ENCODE measurements at places on chromosomes 5 and 9.

GRCh38 chr5:126542441-126542840 is 52.6 kb downstream of the ALDH7A1 start:
- peak; percentile 27 for DNase-seq

GRCh38 chr9:101354143-101354764 is 30.6 kb downstream of the BAAT start:
- DNase-seq, result no peak

DNA sequence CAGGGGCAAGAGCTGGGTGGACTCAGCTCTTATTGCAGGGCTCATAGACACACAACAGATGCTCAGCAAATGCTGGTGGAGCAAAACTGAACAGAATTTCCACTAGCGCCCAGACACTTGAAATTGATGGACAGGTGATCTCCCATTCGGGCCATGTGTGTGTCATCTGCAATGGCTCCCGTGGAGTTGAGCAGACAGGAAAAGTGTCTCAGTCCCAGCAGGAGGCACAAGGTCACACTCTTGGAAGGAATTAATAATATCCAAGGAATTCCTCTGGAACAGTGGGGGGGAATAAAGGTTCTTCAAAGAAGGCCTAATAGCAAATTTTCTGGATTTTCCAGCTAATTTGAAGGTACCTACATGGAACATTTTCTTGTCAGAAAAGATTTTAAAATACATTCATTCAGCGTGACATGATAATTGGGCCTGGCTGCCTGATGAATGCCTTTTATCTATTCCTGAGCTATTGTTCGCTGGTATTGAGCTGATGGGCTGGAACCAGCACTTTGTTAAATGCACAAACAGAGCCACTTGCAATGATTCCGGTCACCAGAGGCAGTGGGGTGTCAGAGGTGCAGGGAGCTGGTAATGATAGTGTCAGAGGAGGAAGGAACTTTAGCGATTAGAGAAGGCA is 31.5 kb upstream of the ALDH1B1 start:
- DNase-seq, result no peak

DNA sequence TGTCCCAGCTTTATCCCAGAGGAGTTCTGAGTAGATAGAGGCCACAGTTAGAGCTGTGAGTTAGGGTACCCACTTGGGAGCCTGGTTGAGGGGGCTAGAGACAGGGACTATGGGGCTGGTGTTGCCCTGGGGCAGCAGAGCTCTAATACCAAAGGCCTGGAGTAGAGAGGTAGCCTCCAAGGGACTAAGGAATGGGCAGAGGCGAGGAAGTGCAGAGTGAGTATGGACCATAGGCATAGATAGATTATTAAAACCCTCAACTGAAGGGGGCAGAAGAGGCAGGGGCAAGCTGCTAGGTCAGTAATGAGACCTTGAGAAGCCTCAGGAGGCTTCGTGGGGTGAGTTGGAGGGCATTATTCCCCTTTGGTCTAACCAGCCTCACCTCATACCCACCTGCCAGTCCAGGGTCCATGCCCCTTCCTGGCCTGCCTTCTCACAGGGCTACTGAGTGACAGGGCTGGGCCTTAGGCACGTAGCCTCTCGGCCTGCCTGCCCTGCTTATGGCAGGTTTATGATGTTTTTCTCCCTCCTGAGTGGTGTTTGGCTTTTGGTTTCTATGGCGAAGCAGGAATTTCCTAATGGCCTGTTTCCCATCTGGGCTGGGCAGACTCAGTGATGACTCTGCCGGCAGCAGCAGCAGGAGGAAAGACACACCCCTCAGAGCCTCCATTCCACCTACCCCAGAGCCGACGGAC is 8.0 kb downstream of the PDLIM4 start:
- DNase-seq, result no peak

DNA sequence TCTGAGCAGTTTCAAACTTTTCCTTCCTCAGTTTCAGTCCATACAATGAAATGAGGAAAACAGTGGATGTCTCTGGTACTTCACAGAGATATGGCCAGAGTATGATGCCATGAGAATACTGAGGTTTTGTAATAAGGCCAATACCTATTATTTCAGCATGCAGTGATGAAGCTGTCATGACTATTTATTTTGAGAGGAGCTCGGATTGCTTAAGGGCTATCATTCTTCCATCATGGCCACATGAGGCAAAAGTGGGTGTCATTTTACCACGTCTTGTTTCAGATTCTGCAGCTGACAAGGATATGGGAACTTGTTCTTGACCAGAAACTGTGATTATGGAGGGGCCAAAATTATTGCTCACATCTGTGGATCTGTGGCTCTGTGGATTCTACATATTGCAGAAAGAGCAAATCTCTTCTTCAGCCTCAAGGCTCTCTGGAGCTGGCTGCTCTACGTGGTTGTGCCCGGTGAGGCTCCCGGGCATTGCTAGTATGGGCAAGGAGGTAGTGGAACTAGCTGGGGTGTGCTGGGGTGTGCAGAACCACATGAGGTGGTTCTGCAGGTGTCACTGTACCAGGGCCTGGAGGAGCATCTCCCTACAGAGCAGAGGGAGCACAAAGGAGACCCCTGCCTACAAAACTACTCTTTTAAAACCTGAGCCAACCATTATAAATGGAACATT is 180.3 kb downstream of the SEMA6A start:
- DNase-seq, result no peak

GRCh38 chr5:41211417-41211816 is 1.9 kb downstream of the C6 start:
- no peak for DNase-seq

GRCh38 chr5:156456857-156457256 is 129.9 kb downstream of the SGCD start:
- DNase-seq, result no peak

DNA sequence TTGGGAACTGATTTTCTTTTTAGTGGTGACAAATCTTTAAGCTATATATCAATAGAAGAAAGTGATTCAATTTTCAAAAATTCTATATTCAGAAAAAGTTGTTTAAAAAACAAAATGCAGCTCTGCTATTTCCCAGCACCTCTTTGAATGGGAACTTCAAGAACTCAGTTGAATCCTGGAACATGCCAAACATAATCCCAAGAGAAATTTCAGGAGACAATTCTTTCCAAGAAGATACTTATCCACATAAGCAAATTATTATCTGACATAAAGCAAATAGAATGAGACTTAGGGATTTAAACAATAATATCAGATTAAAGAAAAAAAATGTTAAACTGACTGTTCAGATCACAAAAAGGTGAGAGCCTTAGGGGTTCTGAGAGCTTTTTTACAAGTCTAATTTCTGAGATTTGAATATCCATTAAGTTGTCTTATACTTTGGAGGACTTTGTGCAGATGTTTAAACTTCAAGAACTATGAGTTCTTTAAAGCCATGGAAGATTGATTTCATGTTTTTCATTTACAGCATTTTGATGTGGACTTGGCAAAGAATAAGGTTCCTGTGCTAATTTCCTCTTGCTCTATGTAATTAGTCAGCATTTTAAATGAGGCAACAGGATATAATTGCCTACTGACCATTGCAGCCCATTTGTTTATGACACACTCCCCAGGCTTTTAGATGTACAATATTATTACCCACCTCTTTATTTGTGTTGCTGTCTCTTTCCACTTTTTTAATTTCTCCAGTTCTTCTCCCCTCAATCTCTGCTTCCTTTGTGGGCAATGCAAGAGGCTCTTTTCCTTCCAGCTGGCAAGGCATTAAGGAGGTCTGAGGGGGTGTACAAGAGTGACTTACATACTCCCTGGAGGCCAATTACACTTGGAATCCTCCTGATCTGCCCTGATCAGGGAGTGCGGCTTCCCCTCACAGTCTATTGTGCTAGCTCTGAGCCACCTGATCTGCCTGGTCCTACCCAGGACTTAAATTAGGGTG is 419.1 kb downstream of the NR2F1-AS1 start:
- no peak for DNase-seq

GRCh38 chr5:173968154-173968797 is 20.7 kb upstream of the C5orf47 start:
- no peak for DNase-seq

DNA sequence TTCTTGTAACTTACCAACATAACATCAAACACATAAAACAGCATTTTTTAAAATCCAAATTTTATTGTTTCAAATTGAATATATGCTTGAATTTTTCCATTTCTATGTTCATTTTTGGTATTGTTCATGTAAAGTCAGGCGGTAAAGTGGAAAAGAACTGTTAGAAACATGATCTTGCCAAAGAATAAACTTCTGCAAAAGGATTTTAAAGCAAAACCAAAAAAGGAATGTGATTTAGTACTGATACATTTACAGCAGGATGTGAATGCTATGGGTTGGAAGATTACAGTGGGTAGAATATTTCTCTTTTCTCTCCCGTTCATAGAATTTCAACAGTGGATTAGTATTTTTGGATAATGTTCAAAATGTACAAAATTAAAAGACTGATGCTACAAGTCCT is 277.2 kb upstream of the MPDZ start:
- no peak for DNase-seq

GRCh38 chr9:105901514-105902109 is 207.3 kb downstream of the TMEM38B start:
- DNase-seq, result peak; percentile 36

- DNase-seq, result no peak
Measured at GRCh38 chr9:73906671-73907070, 590.5 kb upstream of the RORB start.

DNA sequence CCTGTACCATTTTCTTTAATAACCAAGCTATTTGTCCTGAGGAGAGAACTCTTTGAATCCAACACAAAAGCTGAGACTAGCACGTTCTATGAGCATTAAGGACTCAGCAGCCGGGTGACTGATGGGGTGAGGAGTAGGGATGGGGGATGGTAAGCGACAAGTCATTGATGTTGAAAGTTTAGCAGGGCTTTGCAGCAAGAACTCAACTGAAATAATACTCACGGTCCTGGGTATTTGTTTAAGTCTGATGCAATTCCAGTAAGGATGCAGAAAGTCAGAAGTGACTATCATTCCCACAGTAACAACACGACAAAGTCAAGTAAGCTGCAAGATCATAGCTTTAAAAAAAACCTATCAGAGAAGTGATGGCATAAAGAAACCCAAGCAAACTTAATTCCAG is 131.1 kb downstream of the ACTL7B start:
- no peak for DNase-seq

DNA sequence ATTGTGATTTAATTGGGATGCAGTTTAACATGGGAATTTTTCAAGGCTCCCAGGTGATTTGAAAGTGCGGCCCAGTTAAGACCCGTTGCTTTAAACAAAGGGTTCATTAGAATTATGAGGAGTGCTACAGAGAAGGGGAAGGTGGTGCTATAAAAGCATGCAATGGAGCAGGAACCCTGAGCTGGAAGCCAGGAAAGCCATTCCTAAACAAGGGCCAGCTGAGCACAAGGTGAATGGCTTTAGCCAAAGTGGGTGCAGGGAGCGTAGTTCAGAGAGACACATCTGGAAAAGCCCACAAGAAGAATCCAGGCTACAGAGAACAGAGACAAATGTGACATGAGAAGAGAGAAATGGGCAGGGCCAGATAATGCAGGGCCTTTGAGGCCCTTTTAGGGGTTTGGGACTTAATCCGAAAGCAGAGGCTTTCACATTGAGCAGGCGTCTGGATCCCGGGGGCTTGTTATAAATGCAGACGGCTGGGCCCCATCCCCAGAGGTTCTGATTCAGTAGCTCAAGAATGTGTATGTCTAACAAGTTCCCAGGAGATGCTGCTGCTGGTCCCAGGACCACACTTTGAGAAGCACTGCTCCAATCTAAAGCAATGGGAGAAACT is 138.1 kb upstream of the WWC1 start:
- DNase-seq, result no peak

GRCh38 chr9:89234205-89235067 is 55.8 kb upstream of the SHC3 start:
- DNase-seq, result peak; percentile 71

DNA sequence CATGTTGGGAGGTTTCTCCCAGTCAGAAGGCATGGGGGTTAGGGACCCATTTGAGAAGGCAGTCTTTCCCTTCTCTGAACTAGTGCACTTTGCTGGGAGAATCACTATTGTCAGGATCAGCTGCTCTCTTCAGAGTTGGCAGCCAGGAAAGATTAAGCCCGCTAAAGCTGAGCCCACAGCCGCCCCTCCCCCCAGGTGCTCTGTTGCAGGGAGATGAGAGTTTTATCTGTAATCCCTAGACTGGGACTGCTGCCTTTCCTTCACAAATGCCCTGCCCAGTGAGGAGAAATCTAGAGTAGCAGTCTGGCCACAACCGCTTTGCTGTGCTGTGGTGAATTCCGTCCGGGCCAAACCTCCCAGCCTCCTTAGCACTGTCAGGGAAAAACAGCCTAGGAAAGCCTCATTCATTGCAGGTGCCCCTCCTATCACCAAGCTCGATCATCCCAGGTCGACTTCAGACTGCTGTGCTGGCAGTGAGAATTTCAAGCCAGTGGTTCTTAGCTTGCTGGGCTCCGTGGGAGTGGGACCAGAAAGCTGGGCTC is 69.8 kb downstream of the CNTLN start:
- no peak for DNase-seq

DNA sequence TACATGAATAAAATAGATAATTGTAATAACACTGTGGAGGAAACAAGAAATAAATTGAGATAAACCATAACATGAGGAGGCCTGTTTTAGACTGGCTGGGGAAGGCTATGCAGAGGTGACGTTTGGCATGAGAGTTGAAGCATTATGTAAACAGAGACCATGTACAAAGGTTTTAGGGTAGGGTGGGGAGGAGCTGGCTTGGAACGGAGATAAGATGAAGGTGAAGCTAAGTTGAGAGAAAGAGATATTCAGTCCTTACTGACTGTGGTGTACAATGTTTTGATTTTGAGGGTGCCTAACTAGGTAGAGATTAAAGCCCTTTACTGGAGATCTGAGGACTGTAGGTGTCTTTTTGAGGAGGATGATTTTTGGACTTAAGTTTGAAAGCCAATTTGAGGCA is 17.8 kb downstream of the MAN2A1 start:
- no peak for DNase-seq

- DNase-seq, result no peak
Measured at GRCh38 chr5:137179203-137179602, 319.9 kb downstream of the SPOCK1 start.
